Karpas-422 (cell line): ENCODE measurements at places on chromosomes 2 and 18.

- H3K36me3 ChIP-seq = no peaks in the 10 kb centered on the region
Measured at GRCh38 chr2:95526360-95527341, 42.1 kb upstream of the TRIM43B start.

DNA sequence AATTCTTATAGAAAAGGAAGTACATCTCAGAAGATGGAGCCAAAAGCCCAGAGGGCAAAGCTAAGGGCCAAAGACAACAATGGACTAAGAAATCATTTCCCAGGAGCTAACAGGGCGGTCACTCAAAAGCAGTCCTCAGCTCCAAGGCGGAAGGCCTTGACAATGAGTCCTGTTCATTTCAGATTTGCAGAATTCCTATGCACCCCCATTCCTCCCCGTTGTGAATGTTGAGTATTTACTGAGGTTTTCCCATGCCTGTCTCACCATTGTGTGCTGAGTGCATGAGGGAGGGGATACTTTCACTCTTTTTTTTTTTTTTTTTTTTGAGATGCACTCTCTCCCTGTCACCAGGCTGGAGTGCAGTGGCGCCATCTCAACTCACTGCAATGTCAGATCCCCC is 18.8 kb upstream of the DTNB start:
- H3K27ac ChIP-seq = no peak overlapping the region
- no peak for DNase-seq
- H3K27me3 ChIP-seq = no peaks in the 10 kb centered on the region
- no peaks in the 10 kb centered on the region for H3K36me3 ChIP-seq
- H3K4me1 ChIP-seq = no peaks in the 10 kb centered on the region

DNA sequence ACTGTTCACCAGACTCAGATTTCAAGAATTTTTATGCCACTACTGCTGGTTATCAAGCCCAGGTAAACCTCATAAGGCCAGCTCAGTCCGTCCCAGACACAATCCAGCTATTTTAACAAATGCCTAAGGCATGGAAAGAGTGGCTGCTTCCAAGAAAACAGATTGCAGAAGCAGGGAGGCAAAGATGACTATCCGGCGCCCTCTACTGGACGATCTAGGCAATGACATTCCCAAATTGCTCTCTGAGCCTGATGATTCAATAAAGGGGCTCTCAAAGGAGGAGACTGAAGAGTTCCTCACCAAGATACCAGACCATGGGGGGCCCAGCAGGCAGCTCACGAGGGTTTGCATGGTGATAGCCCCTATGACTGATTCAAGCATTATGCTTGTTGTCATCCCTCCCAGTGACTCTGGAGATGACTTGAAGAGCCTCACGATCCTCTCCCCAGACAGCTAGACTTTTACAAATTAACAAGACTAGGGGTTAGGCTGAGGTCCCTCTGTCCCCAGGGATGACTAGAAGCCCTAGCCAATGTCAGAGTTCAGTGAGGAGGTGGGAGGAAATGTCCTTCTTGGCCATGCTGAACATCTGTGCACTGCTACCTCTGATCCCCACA is 25.0 kb downstream of the SERPINB8 start:
- H3K36me3 ChIP-seq = no peaks in the 10 kb centered on the region
- H3K27me3 ChIP-seq = peaks cover 2% of the 10 kb centered on the region; the same call in 1 of the 2 replicates
- no peak overlapping the region for H3K27ac ChIP-seq
- H3K4me1 ChIP-seq = no peaks in the 10 kb centered on the region
- H3K4me3 ChIP-seq = no peak overlapping the region

DNA sequence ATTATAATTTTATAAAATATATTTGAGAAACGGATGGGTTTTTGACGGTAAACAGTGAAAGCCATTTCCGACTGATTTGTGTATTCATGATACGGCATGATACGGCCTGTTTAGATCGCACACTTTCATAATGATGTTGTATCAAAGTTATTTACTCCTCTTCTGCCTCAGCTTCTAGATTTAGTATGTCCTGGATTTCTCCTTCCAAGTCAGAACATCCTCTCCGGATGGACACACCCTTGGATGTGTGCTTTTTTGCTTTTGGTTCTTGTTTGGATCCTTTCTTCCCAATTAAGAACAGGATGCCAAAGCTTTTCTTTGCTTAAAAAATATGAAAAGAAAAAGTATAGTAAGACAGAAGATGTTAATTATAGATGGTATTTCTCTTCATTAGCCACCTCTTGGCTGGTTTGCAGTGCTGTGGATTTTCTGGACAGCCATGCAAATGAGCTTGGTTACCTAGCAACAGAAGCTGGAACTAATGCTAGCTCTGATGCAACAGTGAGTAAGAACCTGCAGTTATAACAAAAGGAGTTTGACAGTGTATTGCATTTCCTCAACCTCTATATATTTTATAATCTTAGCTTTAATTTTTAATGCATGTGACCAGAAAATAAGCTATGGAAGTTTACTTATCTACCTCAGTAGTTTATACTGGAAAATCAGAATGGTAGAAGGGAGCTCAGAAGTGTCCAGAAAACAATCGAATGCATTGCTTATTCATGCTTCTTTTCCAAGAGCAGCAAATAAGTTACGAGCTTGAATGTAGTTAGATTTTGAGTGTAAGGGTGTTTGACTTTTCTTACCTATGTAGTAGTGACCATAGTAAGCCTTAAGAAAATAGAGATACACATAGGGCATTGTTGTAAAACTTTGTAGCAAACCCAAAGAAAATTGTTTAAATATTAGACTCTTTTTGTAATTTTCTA is 27.9 kb downstream of the RMND5A start:
- peaks cover 50% of the 10 kb centered on the region for H3K4me1 ChIP-seq
- H3K36me3 ChIP-seq = peaks cover 56% of the 10 kb centered on the region
- H3K27me3 ChIP-seq = no peaks in the 10 kb centered on the region

DNA sequence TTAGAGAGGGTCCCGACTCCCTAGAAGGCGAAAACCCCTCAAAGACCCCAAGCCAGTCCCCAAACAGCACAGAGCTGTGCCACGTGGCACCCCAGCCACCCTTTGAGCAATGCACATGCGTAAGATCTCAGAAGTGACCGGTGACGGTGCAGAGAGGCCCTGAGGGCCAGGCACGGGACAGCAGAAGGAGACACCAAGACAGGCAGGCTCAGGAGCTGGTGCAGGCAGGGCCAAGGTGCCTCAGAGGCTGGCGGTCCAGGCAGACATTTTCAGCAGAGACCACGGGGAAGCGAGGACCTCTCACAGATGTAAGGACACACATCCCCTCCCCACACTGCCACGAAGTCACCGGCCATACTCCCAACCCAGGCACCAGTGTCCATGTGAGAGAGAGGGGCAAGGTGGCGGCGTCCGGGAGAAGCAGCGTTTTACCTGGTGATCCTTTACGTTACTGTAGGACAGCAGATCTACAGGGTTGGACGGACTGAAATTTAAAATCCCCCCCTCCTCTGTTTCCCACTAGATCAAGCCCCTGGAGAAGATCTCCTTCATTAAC is 2.0 kb upstream of the RAB17 start:
- H3K4me1 ChIP-seq = no peaks in the 10 kb centered on the region
- H3K27ac ChIP-seq = no peak overlapping the region
- no peaks in the 10 kb centered on the region for H3K27me3 ChIP-seq
- no peak for DNase-seq
- H3K36me3 ChIP-seq = no peaks in the 10 kb centered on the region

- no peak overlapping the region for H3K4me3 ChIP-seq
- peak; percentile 65 for DNase-seq
- no peak overlapping the region for H3K27ac ChIP-seq
- no peaks in the 10 kb centered on the region; the same call in 1 of the 2 replicates for H3K27me3 ChIP-seq
Measured at GRCh38 chr2:127577973-127578372, 42.5 kb downstream of the MYO7B start.

- peak; percentile 79 for DNase-seq
- H3K4me3 ChIP-seq = no peak overlapping the region
- H3K36me3 ChIP-seq = no peaks in the 10 kb centered on the region
- no peaks in the 10 kb centered on the region for H3K27me3 ChIP-seq
- peaks cover 2% of the 10 kb centered on the region; the same call in 1 of the 2 replicates for H3K4me1 ChIP-seq
- no peak overlapping the region for H3K27ac ChIP-seq
Measured at GRCh38 chr2:131413148-131413747, 49.3 kb upstream of the RAB6D start.

DNA sequence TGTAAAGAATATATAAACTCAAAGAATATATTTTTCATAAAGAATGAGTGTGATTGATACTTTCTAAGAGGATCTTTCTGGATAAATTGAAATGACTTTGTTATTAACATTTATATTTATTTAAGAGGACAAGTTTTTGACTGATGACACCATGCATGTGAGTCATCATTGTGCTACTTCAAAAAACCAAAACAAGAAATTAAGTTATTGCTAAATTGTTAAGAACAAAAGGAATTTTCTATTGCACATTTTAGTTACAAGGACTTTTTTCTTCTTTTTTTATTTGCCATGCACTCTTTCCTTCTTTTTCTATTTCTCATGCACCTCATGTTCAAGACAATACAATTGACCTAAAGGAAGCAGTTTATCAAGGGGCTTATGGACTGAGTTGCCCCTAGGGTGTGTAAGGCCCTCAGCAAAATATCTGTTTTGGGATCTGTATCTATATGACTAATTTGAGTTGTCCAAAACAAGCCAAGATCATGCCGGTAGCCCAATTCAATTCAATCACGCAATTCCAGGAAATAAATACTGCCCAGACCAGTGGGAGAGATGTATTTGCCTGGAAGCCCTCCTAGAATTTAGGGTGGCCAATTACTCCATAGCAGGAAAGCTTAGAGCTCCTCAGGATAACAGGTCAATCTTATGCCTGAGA is 654.3 kb downstream of the METTL4 start:
- H3K4me3 ChIP-seq = no peak overlapping the region
- H3K4me1 ChIP-seq = no peaks in the 10 kb centered on the region
- no peaks in the 10 kb centered on the region for H3K36me3 ChIP-seq
- H3K27me3 ChIP-seq = no peaks in the 10 kb centered on the region
- no peak for DNase-seq

DNA sequence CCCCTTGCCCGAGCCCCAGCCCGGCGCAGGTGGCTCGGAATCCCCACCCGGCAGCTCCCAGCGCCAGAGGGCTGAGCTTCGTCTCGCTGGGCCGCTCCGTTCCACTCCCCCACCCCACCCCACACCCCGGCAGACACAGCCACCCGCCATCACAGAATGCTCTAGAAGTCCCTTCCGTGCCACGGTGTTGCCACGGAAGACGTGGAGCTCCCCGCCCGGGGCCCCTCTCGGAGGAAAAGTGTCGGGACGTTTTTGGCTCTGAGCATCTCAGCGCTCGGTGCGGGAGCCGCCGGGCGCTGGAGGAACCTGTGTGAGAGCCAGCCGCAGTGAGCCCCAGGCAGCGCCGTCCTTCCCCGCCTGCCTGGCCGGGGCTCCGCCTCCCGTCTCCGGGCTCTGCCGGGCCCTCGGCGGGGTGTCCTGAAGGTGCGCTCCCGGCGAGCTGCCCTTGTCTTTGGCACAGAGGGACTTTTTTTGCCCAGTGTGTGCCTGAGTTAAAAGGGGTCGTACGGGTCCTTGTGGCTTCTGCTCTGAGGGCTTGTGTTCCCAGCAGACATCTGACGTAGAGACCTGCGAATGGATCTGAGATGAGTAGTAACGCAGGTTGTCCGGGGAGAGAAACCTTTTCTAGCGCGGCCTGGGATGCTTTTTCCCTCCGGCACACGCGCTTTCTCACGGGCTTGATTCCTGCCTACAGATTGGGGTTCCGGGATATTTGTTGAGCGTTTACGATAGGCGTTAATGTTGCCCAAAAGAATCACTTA is 1.8 kb downstream of the ZCCHC2 start:
- H3K27me3 ChIP-seq = no peaks in the 10 kb centered on the region
- H3K4me3 ChIP-seq = peak overlapping the region; percentile 76
- DNase-seq = peak; percentile 81
- peak overlapping the region; percentile 69 for H3K27ac ChIP-seq
- H3K36me3 ChIP-seq = no peaks in the 10 kb centered on the region

DNA sequence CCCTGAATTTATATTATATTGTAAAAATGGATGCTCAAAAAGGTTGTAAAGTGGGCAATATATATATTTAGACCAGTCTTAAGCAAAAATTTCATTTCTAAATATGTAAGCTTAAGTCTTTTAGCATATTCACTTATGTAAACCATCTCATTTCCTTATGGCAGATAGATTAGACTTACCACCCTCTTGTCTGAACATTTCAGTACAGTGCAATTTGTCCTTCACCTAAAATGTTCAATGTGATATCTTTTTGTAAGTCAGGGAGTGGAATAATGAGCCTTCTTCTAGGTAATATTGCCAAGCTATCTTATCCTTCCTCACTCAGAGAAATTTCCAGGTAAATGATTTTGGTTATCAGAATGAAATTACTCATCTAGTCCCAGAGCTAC is 92.3 kb downstream of the KLF7 start:
- peak overlapping the region; percentile 45 for H3K27ac ChIP-seq
- no peaks in the 10 kb centered on the region for H3K36me3 ChIP-seq
- H3K4me1 ChIP-seq = peaks cover 49% of the 10 kb centered on the region
- no peaks in the 10 kb centered on the region for H3K27me3 ChIP-seq

DNA sequence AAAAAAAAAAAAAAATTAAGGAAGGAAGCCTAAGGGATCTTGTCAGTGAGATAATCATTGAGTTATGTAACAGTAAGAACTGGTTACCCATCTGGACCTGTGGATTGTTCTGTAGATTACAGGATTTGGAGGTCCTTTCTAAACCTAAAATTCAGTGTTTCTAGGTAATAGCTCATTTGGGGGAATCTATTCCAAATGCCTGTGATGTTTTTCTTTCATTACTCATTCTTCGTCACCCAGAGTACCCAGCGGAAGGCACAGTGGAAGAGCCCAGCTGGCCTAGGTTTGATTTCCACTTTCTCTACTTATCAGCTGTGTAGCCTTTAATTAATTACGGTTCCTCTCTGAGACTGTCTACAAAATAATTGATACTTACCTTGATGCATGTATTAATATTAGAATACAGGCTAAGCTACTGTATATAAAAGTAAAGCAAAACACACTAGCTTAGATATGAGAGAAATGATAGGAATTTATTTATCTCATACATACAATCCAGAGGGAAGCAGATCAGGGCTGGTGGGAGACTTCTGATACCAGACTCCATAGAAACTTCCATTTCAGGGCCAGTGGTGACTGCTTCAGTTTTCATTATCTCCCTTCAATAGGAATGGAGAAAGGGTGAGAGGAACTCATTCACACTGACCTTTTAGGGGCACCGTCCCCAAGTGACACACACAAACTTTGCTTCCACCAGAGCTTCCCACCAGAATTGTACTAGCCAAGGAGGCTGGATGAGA is 115.8 kb upstream of the NOSTRIN start:
- DNase-seq = no peak
- H3K4me3 ChIP-seq = no peak overlapping the region
- H3K4me1 ChIP-seq = no peaks in the 10 kb centered on the region
- H3K27me3 ChIP-seq = no peaks in the 10 kb centered on the region
- no peaks in the 10 kb centered on the region for H3K36me3 ChIP-seq
- H3K27ac ChIP-seq = no peak overlapping the region

GRCh38 chr2:904246-905024 is 46.2 kb upstream of the SNTG2 start:
- no peak for DNase-seq
- H3K4me1 ChIP-seq = peaks cover 14% of the 10 kb centered on the region
- H3K27ac ChIP-seq = no peak overlapping the region
- no peak overlapping the region for H3K4me3 ChIP-seq

GRCh38 chr2:186887107-186888090 is 38.4 kb upstream of the ZSWIM2 start:
- no peaks in the 10 kb centered on the region for H3K36me3 ChIP-seq
- no peaks in the 10 kb centered on the region for H3K4me1 ChIP-seq
- no peak overlapping the region for H3K4me3 ChIP-seq
- DNase-seq = no peak
- no peaks in the 10 kb centered on the region for H3K27me3 ChIP-seq
- H3K27ac ChIP-seq = no peak overlapping the region

- H3K27ac ChIP-seq = peak overlapping the region; percentile 1; the same call in 1 of the 2 replicates
- H3K27me3 ChIP-seq = no peaks in the 10 kb centered on the region
- no peak overlapping the region for H3K4me3 ChIP-seq
- no peak for DNase-seq
- peaks cover 89% of the 10 kb centered on the region for H3K4me1 ChIP-seq
- peaks cover 30% of the 10 kb centered on the region for H3K36me3 ChIP-seq
Measured at GRCh38 chr2:60505240-60505879, 48.1 kb downstream of the BCL11A start.
